HS-5 (cell line): ENCODE measurements at places on chromosomes 3 and 15.
A peak's percentile ranks its signal among the peaks of the same experiment; 100 is the strongest.

DNA sequence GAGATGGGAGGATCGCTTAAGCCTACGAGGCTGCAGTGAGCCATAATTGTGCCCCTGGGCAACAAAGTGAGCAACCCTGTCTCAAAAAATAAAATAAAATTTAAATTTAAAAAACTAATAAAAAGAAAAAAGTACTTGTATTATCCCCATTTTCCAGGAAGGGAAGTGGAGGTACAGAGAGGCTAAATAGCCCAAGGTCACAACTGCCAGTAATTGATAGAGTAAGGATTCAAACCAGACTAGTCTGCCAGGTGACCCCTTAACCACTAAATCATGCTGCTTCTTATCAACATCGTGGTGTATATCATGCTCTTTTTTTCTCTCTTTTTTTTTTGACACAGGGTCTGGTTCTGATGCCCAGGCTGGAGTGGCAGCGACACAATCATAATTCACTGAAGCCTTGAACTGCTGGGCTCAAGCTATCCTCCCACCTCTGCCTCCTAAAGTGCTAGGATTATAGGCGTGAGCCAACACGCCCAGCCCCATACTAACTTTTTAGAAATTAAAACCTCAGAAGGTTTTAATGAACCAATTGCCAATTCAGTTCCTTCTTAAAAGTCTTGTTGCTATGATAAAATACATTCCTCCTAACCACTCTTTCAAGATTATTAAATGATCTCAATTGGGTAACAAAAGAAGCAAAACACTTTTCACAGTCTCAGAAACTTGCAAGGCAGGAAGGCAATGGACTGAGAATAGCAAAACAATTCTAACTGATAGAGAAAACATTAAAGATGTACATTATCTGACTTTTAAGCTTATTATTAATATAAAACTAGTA, 30.5 kb downstream of the HERC1 start:
- no peak for DNase-seq

- no peak for DNase-seq
Observed at GRCh38 chr15:32669896-32670611, 28.5 kb downstream of the SCG5 start.

GRCh38 chr3:143763564-143764162, 84.6 kb downstream of the SLC9A9 start:
- DNase-seq = no peak

DNA sequence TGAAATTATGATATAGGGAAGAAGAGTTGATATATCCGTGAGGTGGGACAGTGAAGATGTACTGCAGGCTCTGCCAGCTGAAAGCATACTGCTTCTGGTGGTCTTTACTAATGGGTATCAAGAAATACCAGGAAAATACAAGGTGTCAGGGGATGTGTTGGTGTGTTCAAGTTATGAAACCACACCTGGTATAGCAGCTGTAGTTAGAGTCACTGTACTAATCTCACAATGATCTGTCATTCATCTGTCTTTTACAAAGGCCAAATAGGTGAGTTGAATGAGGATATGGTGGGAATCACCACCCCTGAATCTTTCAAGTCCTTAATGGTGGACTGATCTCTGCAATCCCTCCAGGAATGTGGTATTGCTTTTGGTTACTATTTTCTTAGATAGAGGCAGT, 152.7 kb downstream of the NFKBIZ start:
- DNase-seq = no peak

GRCh38 chr15:55221090-55222011, 24.6 kb upstream of the RSL24D1 start:
- DNase-seq = peak; percentile 90

DNA sequence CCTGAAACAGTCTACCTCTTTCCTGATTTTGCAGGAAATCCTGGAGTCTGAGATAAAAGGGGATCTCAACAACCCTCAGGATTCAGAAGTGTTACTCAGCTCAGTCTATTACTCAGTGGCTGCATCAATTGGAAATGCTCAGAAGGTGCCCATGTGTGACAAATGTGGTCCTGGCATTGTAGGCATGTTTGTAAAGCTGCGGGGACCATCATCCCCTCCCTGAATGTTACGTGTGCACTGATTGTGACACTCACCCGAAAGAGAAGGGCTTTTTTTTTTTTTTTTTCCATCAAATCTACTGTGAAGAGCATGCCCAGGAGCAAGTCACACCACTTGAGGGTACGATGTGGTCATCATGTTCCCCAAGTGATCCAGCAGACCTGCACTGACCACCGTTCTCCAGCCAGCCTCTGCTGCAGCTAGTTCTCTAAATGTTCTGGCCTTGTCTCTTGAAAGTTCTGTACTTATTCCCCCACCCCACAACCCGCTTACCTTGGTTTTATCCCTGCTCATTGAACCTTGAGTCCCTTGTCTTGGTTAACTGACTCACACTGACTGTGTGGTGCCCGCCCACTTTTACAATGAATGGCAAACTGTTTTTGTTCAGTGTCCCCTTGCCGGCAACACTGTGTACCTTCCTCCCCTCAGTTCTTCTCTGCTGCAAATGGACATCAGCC, 19.8 kb downstream of the ST3GAL6 start:
- no peak for DNase-seq

GRCh38 chr15:98384328-98385029, 263.9 kb upstream of the IGF1R start:
- DNase-seq = no peak
